ENCODE measurements at places on chromosomes 3 and 15. TPM values are rescaled to one million over a fixed set of nuclear protein-coding genes. Genes with fewer than 3 reads are reported as not detected.

DNA sequence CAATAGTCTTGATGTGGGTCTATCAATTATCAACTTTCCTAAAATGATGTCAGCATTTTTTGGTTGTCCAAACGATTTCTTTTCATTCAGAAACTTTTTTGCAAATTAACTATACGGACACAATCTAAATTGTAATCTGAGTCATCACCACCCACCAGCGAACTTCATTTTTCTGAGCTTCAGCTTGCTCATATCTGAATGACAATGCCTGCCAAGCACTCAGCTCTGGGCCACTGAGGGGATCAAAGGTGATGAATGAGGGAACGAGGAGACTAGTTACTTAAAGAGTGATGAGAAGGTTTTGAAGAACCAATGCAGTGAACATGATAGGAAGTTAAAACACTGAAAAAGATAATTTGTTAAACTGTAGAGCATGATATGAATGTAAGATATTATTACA is 14.9 kb upstream of the TBC1D23 start:
- no peak for DNase-seq

DNA sequence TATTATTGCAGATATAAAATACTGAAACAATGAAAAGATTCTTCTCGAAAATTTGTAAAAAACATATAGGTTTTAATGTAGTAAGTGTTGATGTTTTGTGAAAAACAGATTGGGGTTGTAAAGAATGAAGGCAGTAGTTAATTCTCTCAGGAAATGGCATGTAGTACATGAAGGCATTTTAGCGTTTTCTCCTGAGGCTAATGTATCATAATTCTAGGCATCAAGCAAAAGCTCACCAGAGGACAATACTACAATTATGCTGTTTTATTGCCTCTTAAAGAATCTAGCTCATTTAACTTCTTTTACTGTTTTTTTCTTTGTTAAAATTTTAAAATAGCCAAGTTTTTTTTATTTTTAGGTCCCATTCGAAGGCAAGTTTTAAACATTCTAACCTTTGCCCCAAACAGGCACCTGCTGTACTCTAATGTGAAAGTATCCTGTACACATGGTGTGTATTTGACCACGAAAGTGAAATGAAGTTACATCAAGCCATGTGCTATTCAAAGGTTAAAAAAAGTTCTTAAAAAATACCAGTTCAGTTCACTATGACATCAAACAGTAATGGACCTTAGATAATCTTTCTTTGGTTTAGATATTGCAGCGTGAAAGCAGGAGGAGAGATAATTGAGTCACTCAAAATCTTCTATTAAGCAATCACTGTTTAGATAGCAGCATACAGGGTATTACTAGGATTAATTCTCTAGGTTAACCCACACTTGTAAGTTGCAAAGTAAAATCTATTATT is 163.6 kb downstream of the ECT2 start:
- no peak for DNase-seq

- no peak for DNase-seq
Observed at GRCh38 chr3:134885877-134886621, 91.0 kb downstream of the EPHB1 start.

- peak; percentile 51 for DNase-seq
Observed at GRCh38 chr3:47324278-47324865, 41.6 kb downstream of the KLHL18 start.

DNA sequence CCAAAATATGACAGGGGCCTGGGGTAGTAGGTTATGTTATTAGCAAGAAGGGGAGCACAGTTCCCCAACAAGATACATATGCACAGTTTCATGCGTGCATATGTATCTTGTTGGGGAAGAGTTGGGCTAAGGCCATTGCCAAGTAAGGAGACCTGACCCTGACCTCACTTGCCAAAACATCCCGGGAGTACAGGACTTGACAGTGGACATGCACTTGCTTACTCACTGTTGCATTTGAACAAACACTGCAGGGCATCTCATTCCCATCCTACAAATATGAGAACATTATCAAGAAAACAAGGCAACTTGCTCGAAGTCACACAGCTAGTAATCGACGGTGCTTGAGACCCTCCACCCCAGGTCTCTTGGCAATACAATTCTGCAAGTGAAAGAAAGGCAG is 4.8 kb upstream of the CAMP start:
- DNase-seq = no peak

GRCh38 chr3:133883641-133884040 is 12.0 kb downstream of the RAB6B start:
- no peak for DNase-seq

GRCh38 chr3:178381971-178382448 is 154.2 kb upstream of the KCNMB2 start:
- no peak for DNase-seq

Gene ITGB5
- 332 TPM for total RNA-seq

DNA sequence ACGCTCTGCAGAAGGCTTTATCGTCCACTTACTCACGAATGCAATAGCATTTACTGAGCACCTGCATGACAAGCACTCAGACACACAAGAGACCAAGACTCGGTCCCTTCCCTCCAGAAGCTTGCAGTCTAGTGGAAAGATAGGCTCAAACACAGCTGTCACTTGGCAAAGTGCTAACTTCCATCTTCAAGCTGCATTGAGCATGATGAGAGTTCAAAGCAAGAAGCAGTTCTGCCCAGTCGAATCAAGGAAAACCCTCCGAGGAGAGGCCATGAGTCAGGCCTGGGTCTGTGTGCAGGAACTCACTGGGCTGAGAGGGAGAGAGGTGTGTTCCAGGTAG is 51.5 kb downstream of the C3orf20 start:
- DNase-seq = no peak

DNA sequence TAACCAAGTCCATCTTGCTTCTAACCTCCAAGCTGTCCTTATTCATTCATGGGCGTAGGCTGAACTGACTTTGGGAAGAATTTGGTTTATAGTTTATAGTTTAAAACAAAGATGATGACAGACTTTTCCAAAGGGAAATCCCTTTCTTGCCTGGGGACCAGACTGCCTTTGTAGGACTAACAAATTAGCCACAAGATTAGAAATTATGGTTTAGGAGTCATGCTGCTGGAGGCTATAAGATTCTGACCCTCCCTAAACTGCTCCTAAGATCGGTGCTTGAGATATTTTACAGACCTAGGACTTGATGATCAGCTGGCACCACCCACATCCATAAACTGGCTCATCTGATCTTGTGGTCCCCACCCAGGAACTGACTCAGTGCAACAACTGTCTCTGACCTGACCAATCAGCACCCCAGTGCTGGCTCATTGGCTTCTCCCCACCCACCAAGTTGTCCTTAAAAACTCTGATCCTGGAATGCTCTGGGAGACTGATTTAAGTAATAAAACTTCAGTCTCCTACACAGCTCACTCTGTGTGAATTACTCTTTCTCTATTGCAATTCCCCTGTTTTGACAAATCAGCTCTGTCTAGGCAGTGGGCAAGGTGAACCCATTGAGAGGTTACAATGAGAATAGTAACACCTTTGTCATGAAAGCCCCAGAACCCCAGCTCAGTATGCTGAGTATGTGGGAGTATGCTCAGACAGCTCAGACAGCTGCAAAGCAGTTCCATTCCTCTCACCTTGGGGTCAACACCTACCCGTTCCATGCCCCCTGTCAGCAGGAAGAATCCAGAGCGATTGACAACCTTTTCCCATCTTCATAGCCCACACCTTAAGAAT is 51.6 kb upstream of the C15orf39 start:
- no peak for DNase-seq

Gene TMF1
- 45.6 TPM for total RNA-seq

- DNase-seq = no peak
Observed at GRCh38 chr3:9911863-9912262, 5.0 kb upstream of the IL17RC start.

- no peak for DNase-seq
Observed at GRCh38 chr3:136957751-136958288, at the start of gene IL20RB. Gene IL20RB (plus strand): TSS chr3:136957983. CDS start chr3:136958114, 131 bp downstream.

GRCh38 chr3:134239538-134239937 is 11.1 kb downstream of the RYK start:
- DNase-seq = no peak

GRCh38 chr15:64619880-64620839 is 155.2 kb downstream of the RBPMS2 start:
- no peak for DNase-seq

Data from aorta (tissue), 5 donors.